ENCODE measurements at places on chromosomes 5 and 9.

DNA sequence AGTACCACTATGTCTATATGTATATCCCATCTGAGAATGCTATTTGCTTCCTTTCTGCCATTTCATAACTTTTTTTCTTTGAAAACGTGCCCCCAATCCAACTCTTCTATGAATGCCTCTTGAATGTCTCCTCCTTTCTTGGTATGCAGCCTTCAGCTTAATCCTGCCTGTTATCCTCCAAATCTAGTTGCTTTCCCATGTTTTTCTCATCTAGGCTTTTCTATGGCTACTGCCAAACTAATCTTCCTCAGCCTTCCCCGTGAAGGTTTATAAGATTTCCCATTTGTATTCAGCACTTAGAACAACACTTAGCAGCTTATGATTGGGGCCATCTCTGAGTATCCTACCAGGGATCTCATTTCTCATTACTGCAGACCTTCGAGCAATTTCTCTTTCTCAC lies 2.5 kb downstream of the TGFBR1 start:
- no peak for DNase-seq

GRCh38 chr9:87778996-87779395 lies 53.1 kb downstream of the CTSL start:
- no peak for DNase-seq

DNA sequence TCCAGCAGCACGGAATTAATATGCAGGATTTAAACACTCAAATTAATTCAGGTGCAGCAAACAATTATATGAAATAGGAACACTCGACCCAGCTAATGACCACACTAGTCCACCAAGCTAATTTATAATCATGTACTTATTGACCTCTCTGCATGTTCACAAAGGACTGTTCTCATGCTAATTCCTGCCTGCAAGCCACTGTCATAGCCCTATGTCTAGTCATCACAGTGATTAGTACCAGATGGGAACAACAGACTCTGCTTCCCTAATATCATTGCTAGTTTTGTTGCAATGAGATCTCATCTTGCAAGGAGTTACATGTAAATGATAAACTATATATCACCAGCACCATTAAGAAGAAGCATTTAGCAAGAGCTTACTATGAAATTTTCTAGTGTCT lies 553.0 kb upstream of the GRAMD2B start:
- DNase-seq, result no peak

DNA sequence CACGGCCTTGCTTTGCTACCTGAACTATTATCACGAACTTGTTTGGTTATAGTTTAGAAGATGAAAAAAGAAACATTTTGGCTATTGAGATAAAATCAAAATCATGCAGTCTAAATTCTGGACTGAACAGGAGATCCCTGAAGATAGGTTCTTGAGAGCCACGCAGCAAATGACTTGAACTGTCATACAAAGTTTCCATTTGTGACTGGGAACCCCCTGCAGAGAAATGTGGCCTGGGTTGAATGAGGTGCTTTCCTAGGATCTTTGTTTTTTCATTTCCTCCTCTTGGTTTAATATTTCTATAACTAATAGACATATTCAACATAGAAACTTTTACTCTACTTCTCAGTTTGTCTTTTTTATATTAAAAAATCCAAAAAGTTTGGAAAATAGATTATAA lies 184.7 kb upstream of the TRPM3 start:
- no peak for DNase-seq

DNA sequence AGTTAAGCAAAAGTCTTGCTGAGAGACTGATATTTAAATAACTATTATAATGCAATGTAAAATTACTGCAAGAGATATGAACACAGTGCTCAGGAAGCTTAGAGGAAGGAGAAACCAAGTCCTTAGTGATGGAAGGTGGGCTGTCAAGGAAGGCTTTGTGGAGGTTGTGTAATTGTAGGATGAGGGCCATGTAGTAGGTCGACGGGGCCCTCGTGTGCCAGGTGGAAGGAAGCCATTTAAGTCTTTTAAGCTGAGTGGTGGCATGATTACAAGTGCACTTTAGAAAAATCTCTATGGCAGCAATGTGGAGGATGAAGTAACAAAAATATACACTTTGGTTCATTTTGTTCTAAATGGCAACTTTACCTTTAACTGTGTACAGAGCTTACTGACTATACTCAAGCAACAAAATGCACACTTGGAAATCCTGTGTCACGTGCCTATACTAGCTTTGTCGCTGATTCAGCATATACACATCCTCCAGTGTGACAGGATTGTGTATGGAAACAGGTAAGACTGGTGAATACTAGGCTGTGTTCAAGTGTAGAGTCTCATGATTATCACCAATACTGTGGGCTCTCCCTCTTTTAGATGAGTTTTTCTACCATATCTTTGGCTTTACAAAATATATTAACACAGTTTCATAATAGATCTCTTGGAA lies 78.6 kb downstream of the TMC1 start:
- no peak for DNase-seq

- DNase-seq, result no peak
Observed at GRCh38 chr9:99449726-99450125, 227.6 kb downstream of the SEC61B start.

DNA sequence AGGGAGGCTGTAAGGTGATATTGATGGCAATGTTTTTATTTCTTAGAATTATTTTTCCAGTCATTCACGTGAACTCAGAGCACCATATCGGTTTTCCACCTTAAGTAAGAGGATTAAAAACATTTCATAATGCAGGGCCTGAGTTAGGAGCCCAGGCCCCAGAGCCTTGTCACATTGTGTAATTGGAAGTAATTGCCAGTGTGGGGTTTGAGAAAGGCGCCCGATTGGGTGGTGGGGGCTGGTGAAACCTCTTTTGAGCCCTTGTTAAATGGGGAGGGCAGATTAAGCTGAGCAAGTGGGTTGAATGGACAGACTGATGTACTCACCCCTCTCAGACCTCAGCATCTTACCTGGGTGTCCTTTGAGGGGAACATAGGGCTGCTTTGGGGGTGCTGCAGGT lies 116.7 kb upstream of the PITX1 start:
- DNase-seq, result no peak

GRCh38 chr5:91556-92263 lies at the start of gene PLEKHG4B:
TSS of gene PLEKHG4B (plus strand) at chr5:92168. CDS start at chr5:92232, 64 bp downstream.
- no peak for DNase-seq

- no peak for DNase-seq
Observed at GRCh38 chr5:61304590-61305381, 27.3 kb upstream of the ZSWIM6 start.

DNA sequence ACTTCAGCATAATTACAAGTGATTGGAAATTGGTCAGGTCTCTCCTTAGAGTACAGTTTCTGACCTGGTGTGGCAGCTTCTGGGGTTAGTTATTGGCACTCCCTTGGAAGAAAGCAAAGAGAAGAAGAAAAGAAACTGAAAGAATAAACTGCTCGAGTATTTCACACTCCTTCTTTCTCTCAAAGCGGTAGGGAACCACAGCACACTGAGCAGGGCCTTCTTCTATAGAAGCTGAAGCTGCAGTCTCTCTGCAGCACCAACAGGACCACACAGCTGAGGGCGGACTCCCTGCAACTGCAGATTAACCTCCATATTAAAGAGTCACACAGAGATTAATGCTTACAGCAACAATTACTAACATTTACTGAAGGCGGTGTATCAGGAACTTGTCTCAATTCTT lies 152.0 kb downstream of the TRPM6 start:
- DNase-seq, result no peak

- DNase-seq, result no peak
Observed at GRCh38 chr9:2628919-2629318, 7.3 kb downstream of the VLDLR start.

GRCh38 chr5:73985145-73985544 lies 359.1 kb downstream of the ARHGEF28 start:
- DNase-seq, result no peak

DNA sequence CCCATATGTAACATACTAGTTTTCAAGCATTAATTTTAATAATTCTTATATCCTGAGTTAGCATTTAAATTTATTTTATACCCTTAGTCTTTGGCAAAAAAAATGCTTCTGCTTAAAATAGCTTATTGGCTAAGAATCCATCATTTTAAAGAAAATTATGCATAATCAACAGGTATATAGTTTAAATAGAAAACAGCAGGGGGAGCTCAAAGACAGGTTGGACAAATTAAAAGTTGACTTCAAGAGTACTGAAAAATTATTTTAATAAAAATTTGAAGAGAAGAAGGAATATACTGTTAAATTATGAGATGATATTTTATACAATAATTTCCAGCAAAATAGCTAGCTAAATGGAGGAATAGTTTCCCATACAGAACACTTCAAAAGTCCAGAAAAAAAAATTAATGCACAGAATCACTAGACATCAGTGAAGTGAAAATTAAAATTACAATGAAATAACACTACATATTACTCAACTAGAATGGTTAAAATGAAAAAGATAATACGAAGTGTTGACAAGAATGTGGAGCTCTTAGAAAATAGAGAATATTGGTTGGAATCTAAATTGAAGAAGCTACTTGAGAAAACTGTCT lies 387.1 kb downstream of the PDE4D start:
- DNase-seq, result no peak

- no peak for DNase-seq
Observed at GRCh38 chr9:94657021-94657725, 17.9 kb upstream of the FBP1 start.

GRCh38 chr9:114112778-114113584 lies 13.9 kb upstream of the KIF12 start:
- no peak for DNase-seq

- DNase-seq, result no peak
Observed at GRCh38 chr5:128711216-128711615, 173.2 kb upstream of the FBN2 start.

DNA sequence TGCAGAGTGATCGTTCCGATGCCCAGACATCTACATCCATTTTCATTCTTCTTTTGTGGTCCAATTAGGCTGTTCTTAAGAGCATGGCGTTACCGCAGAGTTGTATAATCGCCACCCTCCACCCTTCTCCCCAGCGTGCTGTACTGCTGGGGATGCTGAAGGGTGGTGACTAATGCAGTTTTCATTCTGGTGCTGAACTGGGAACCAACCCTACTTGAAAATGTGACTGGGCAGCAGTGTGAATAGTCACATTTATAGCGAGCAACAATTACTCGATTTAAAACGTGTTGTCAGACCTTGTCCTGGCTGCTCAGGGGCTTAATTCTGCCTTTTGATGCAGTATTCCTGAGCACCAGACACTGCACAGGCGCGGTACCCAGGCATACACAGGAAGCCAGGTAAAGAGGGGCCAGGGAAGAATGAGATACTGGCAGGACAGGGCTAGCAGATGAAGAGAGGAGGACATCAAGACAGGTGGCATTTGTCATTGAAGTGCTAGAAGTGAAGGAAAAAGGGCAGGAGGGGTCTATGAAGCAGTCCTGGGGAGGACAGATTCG lies 719 bp upstream of the ISCA1 start:
- DNase-seq, result no peak

GRCh38 chr5:136200130-136200529 lies 7.2 kb upstream of the SMIM32 start:
- no peak for DNase-seq

DNA sequence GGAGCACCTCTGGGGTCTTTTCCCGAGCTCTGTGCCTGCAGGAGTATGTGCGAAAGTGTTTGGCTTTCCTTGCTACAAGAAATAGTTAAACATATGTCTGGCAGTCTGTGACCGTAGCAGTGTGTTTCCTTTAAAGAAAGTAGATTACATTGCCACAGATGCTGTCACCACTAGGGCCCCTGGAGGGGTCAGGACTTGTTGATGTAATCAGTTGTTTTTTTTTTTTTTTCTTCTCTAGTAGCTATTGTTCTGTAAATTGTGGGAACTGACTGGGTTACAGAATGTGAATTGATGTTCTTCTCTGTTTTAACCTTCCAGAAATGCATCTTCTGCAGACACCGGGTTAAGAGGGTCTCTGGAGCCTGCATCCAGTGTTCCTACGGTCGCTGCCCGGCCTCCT lies 345.6 kb downstream of the KDM4C start:
- DNase-seq, result no peak

GRCh38 chr9:129481810-129482511 lies 138.9 kb downstream of the C9orf50 start:
- no peak for DNase-seq

DNA sequence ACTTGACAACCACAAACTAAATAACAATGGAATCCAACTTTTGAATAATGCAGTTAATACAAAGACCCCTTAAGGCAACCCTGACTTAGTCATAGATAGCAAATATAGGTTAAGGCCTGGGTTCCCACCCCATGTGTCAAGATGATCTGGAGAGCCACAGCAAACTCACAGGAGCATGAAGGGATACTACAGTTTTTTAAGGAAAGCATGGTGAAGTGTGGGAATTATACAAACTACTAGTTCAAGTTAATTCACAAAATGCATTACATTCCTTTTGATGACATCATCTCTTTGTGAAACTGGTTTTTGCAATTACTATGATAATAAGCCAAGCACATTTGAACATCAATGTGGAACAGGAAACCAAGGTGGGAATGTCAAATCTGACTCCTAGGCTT lies 50.6 kb downstream of the LHFPL2 start:
- DNase-seq, result no peak

DNA sequence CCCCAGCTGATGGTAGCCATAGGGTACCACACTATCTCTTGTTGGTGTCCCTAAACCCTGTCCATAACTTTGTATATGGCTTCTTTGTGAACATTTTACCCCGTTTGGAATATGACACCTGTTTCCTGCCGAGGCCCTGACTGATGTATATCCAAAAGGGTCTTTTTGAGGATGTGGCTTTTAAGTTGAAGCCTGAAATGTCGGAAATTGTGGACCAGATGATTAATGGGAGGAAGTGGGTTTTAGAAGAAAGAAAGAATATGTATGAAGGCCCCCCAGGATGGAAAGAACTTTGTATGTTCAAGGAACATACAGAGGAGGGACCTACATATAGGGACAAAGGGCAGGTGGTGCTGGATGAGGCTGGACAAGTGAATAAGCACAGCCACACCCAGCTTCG lies 16.7 kb upstream of the TNFSF8 start:
- no peak for DNase-seq

GRCh38 chr5:133865113-133865512 lies 103.3 kb downstream of the C5orf15 start:
- no peak for DNase-seq

DNA sequence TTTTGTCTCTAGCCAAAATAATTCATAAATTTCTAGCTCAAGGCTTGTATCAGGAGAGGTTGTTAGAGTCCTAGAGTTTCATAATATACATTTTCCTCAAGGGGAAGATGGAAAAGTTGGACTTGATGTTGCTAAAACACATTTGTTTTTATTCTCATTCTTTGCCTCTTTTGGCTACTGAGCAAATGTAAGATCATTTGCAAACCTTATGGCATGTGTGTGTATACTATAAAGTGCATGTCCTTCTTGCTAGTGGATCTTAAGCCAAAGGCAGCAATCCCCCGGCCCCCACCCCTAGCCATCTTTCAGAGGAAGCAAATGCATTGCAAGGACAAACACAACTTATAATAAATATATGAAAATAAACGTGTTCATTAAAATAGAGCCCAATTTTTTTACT lies 43.0 kb downstream of the ADAMTSL1 start:
- DNase-seq, result no peak

GRCh38 chr9:130732793-130733221 lies 39.2 kb downstream of the EXOSC2 start:
- DNase-seq, result no peak

Data from naive thymus-derived CD8-positive, alpha-beta T cell (primary cell).